ENCODE measurements at places on chromosomes 4 and X. TPM values are rescaled to one million over a fixed set of nuclear protein-coding genes. Genes with fewer than 3 reads are reported as not detected.

DNA sequence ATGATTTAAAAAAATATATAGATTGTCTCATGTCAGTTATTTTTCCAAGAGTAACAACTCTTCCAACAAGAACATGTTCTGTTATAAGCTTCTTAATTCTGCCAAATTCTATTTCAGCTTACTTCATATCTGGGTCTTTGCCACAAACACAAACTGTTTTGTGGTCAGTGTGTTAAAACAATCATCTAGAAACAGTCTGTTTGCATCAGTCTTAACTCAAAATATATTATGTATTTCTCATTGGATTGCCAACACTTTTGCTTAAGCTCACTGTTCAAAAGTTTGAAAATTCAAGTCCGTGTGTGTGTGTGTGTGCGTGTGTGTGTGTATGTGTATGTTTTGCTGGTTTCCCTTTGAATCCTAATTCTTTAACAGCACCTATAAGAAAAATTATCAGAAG lies 752.3 kb upstream of the NDST4 start:
- no peaks in the 10 kb centered on the region for H3K36me3 ChIP-seq
- H3K4me1 ChIP-seq, result no peaks in the 10 kb centered on the region
- H3K27me3 ChIP-seq, result no peaks in the 10 kb centered on the region
- H3K27ac ChIP-seq, result no peak overlapping the region
- DNase-seq, result no peak

DNA sequence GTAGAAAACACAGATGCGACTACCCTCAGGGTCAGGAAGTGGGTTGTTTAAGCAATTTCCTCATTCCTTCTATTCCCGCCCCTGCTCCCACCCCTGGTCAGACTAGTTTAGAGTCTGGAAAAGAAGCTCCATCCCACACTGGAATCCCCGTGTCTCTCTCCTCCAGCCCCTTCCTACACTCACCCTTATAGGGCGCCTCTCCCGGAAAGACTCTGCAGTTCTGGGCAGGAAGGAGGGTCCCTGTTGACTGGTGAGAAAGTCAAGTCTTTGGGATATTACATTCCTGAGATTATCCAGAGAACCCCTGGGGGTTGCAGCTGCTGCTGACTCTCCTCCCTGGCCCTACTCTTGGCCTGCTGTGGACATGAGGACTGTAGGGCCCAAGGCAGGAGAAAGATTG lies 11.9 kb downstream of the STARD8 start:
- no peaks in the 10 kb centered on the region for H3K36me3 ChIP-seq
- H3K4me1 ChIP-seq, result peaks cover 2% of the 10 kb centered on the region
- no peak overlapping the region for H3K4me3 ChIP-seq
- H3K27me3 ChIP-seq, result no peaks in the 10 kb centered on the region

DNA sequence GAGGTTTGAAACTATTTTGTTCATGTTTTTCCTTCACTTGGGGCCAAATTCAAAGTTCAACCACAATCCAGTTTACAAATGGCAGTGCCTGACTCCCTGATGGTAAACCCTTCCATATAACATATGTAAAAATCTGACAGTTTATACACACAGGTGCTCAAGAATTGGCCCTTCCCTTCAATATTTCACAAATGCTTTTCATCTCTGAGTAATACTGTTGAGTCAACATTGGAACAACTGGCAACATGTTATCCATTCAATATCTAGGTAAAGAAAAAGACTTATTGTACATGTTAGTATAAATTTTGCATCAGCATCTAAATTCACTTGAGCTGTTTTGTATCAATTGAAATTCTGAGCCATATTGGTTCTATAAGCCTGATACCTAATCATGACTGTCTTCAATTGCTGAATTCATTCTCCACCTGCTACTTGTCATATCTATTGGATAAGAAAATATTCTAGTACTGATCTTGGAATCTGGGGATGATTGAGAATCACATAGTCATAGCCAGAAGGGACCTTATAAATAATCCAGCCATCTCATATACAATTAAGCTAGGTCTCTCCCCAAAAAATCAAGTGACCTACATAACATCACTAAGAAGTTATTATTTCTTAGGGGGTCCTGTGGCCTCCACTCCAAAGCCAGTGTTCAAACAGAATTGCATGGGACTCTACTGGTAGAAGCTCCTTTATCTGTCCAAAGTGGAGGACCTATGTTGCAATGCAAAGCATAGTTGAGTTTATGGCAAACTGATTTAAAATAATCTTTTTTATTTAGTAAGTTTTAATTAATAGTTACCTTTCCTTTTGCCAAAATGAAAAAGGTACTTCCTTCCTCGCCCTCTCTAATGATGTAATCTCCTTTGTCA lies 61.9 kb downstream of the PRKG2 start:
- no peak overlapping the region for H3K27ac ChIP-seq
- no peaks in the 10 kb centered on the region for H3K36me3 ChIP-seq
- H3K4me3 ChIP-seq, result peak overlapping the region; percentile 46
- no peaks in the 10 kb centered on the region for H3K27me3 ChIP-seq

GRCh38 chrX:10034740-10035260 lies 67.6 kb downstream of the CLDN34 start:
- H3K4me3 ChIP-seq, result no peak overlapping the region
- H3K27me3 ChIP-seq, result no peaks in the 10 kb centered on the region
- DNase-seq, result no peak
- peaks cover 2% of the 10 kb centered on the region for H3K4me1 ChIP-seq
- H3K27ac ChIP-seq, result no peak overlapping the region

- no peak overlapping the region for H3K27ac ChIP-seq
- H3K27me3 ChIP-seq, result no peaks in the 10 kb centered on the region
- peaks cover 7% of the 10 kb centered on the region for H3K4me1 ChIP-seq
- no peak for DNase-seq
Measured at GRCh38 chr4:86957215-86957614, 22.4 kb downstream of the AFF1 start.

- peak overlapping the region; percentile 6 for H3K27ac ChIP-seq
- H3K36me3 ChIP-seq, result peaks cover 17% of the 10 kb centered on the region
- no peak overlapping the region for H3K4me3 ChIP-seq
- no peaks in the 10 kb centered on the region for H3K27me3 ChIP-seq
Measured at GRCh38 chrX:68841251-68842049, 12.6 kb downstream of the EFNB1 start.

DNA sequence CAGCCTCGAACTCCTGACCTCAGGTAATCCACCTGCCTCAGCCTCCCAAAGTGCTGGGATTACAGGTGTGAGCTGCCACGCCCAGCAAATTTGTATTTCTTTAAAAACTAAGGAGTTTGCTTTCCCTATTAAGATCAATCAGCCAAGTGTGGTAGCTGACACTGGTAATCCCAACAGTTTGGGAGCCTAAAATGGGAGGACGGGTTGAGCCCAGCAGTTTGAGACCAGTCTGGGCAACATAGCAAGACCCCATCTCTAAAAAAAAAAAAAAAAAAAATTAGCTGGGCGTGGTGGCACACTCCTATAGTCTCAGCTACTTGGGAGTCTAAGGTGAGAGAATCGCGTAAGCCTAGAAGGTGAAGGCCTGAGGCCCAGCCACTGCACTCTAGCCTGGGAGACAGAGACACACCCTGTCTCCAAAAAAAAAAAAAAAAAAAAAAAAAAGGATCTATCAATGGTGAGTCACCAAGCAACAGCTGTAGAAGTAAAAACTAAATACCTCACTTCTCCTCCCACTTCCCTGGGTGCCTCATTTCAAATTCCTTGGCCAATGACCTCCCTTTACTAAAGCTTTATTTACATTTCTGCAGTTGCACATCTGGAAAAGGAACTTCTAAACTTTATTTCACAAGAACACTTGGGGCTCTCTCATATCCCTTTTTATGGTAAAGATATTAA lies 54.5 kb downstream of the LDB2 start:
- H3K36me3 ChIP-seq, result no peaks in the 10 kb centered on the region
- H3K4me1 ChIP-seq, result peaks cover 4% of the 10 kb centered on the region
- DNase-seq, result no peak
- H3K27me3 ChIP-seq, result no peaks in the 10 kb centered on the region

GRCh38 chr4:38860788-38861424 lies 4.3 kb upstream of the TLR6 start:
- no peak for DNase-seq
- no peak overlapping the region for H3K27ac ChIP-seq
- no peak overlapping the region for H3K4me3 ChIP-seq
- peaks cover 17% of the 10 kb centered on the region for H3K4me1 ChIP-seq
- H3K27me3 ChIP-seq, result no peaks in the 10 kb centered on the region

GRCh38 chrX:109684136-109684535 lies 48.9 kb downstream of the ACSL4 start:
- no peaks in the 10 kb centered on the region for H3K36me3 ChIP-seq
- no peak overlapping the region for H3K27ac ChIP-seq
- H3K27me3 ChIP-seq, result no peaks in the 10 kb centered on the region
- no peak overlapping the region for H3K4me3 ChIP-seq
- H3K4me1 ChIP-seq, result no peaks in the 10 kb centered on the region

The EVC gene
- total RNA-seq, result 54.1 TPM

The GPR82 gene
- total RNA-seq, result not detected

Measured in suprapubic skin (tissue), 4 donors.